Osteoblast (primary cell): ENCODE measurements at places on chromosomes 4 and X. TPM values are rescaled to one million over a fixed set of nuclear protein-coding genes. Genes with fewer than 3 reads are reported as not detected.
A peak's percentile ranks its signal among the peaks of the same experiment; 100 is the strongest.

- peak; percentile 71 for DNase-seq
- no peaks in the 10 kb centered on the region for H3K4me1 ChIP-seq
- H3K27ac ChIP-seq = no peak overlapping the region
- peaks cover 20% of the 10 kb centered on the region for H3K27me3 ChIP-seq
Observed at GRCh38 chrX:137430301-137430700, 135.6 kb upstream of the ZIC3 start.

Gene HELT
- total RNA-seq = not detected in 2 replicates

Gene GAGE12J
- not detected in 2 replicates for total RNA-seq

- H3K4me3 ChIP-seq = no peak overlapping the region
- peak overlapping the region; percentile 42 for H3K27ac ChIP-seq
- H3K27me3 ChIP-seq = no peaks in the 10 kb centered on the region
Observed at GRCh38 chr4:5524446-5525299, 183.7 kb downstream of the EVC2 start.

Gene DSPP
- not detected in 2 replicates for total RNA-seq

DNA sequence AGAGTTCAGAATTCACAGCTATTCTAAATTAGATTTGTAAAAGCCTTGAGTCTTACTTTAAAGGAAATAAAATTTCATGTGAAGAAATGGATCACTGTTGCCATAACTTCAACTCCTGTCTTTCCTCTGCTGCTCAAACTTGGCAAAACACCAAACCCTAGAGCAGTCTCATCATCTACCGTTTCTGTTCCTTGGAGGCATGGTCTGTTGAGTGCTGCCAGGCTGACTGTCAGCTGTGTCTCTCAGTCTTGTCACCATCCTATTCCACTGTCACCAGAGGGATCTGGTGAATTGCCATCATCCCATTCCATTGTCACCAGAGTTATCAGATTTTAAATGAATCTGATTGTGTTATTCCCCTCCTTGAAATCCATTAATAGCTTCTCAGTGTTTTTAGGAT, 55.6 kb downstream of the STIM2 start:
- no peak overlapping the region for H3K4me3 ChIP-seq
- H3K36me3 ChIP-seq = peaks cover 7% of the 10 kb centered on the region
- no peaks in the 10 kb centered on the region for H3K4me1 ChIP-seq
- H3K27ac ChIP-seq = no peak overlapping the region
- DNase-seq = no peak
- H3K27me3 ChIP-seq = no peaks in the 10 kb centered on the region

DNA sequence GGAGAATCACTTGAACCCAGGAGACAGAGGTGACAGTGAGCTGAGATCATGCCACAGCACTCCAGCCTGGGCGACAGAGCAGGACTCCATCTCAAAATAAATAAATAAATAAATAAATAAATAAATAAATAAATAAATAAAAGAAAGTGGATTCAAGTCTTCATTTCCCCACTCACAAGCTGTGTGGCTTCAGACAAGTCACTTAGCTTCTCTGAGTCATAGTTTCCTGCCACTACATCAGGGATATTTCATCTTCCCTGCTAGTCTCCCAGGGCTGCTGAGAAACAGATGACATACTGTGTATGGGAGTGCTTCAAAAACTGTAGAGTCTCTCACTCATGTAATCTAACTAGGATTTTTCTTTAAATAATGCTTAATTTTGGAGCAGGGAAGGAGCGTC, 37.2 kb downstream of the TBC1D9 start:
- no peak overlapping the region for H3K4me3 ChIP-seq
- peaks cover 18% of the 10 kb centered on the region for H3K4me1 ChIP-seq
- no peaks in the 10 kb centered on the region for H3K36me3 ChIP-seq

Gene KCTD8
- not detected in 2 replicates for total RNA-seq

DNA sequence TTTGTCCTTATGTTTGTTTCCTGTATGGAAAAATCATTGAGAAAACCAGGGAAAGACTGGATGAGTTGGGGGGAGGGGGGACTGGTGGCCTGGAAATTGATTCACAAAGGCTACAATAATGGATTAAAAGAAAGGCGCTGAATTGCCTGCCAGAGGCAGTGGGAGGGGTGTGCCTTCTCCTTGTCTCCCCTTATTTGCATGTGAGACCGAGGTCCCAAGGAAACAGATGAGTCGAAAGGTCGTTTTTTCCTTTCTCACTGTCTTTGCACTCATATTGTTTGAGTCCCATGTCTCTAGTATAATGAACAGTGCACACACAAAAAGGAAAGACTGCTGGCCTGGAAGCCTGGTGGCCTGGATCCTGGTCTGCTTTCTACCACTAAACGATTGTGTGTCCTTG, 86.6 kb upstream of the ZDHHC15 start:
- DNase-seq = no peak
- H3K4me3 ChIP-seq = no peak overlapping the region
- H3K36me3 ChIP-seq = no peaks in the 10 kb centered on the region
- no peak overlapping the region for H3K27ac ChIP-seq
- no peaks in the 10 kb centered on the region for H3K27me3 ChIP-seq

DNA sequence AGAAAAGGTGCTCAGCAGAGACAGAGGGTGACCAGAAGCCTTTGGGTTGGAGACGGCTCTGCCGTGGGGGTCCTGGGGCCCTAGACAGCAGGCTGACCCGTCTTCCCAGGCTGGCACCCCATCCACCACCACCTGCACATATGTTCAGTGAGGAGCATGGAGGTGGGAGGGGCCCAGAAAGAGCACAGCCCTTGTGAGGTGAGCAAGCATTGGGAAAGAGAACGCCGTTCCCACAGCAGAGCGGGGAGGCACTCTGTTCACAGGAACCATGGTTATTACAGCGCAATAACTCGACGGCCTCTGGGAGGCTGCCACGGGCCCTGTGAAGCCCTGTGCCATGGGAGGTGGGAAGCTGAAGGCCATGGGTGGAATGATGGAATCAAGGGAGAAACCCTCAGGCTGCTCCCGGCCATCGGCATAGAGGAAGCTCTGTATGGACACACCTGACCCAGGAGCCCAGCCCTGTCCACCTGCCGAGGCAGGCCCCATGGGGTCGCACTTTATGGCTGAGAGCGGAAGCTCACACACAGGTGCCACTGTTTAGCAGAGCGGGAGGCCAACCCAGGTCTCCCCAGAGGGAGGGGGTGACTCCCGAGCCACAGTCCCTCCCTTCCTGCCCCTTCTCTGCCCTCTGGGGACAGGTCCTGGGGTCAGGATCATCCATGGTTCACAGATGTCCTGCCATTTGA, 93.5 kb upstream of the AFAP1 start:
- no peaks in the 10 kb centered on the region for H3K36me3 ChIP-seq
- H3K27ac ChIP-seq = no peak overlapping the region
- peaks cover 12% of the 10 kb centered on the region for H3K4me1 ChIP-seq
- peak; percentile 65 for DNase-seq
- peaks cover 24% of the 10 kb centered on the region for H3K27me3 ChIP-seq

DNA sequence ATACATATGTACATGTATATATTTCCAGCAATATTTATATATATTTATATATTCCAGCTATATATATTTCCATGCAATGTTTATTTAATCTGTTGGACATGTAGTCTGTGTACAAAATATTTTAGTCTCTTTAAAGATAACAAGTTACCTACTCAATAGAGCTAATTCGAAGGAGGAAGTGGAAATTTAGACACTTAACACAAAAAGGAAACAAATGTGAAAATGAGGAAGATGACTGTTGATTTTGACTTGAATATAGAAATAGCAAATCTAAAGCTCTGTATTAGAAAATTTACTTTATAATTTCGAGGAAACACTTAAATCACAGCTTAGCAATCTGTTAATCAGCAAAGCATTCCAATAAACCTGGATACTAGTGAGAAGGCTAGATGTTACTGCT, 1064.4 kb downstream of the PCDH7 start:
- H3K36me3 ChIP-seq = no peaks in the 10 kb centered on the region
- H3K27me3 ChIP-seq = no peaks in the 10 kb centered on the region
- no peak overlapping the region for H3K4me3 ChIP-seq
- no peak overlapping the region for H3K27ac ChIP-seq
- no peaks in the 10 kb centered on the region for H3K4me1 ChIP-seq

- no peaks in the 10 kb centered on the region for H3K36me3 ChIP-seq
- H3K4me3 ChIP-seq = no peak overlapping the region
- H3K27ac ChIP-seq = no peak overlapping the region
- no peaks in the 10 kb centered on the region for H3K27me3 ChIP-seq
- no peak for DNase-seq
- no peaks in the 10 kb centered on the region for H3K4me1 ChIP-seq
Observed at GRCh38 chr4:102696758-102697157, 64.0 kb downstream of the MANBA start.

Gene CYBB
- 0.29 and 1.4 TPM in 2 replicates for total RNA-seq

DNA sequence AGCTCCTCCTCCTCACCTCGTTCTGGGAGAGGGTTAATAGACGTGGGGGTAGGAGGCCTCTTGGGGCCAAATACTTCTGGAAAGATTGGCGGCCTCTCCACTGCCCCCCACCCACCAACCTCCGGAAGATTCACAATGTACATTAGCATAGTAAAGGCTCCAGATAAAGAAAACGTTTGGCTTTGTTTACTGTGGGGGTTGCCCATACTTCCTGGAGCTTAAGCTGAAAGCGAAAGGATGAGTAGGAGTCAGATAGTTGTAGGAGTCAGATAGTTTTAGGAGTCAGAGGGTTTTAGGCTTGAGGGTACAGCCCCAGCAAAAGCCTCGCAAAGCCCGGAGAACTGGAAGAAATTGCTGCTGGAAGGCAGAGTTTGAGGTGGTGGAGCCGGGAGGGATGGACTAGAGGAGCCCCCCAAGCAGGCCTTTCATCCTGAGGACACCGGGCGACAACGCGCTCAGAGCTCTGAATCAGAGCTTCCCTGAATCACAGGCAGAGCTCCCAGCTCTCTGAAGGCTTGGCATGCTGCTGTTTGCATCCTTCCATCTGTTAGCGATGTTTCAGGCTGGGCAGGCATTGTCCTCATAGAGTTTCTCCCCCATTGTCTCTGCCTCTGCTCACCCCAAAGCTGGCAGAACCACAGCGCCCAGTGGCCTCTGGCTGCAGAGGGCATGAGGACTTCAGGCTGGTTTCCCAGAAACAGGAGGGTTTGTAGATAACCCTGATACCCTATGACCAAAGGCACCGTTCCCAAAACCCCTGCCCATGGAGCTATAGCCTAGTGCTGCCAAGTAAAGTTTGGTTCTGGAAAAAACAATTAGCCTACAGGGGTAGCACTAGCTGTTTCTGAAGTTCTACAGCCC, 280.7 kb downstream of the BCOR start:
- peak overlapping the region; percentile 57 for H3K27ac ChIP-seq
- H3K27me3 ChIP-seq = peaks cover 9% of the 10 kb centered on the region
- peak overlapping the region; percentile 49 for H3K4me3 ChIP-seq
- peaks cover 19% of the 10 kb centered on the region for H3K4me1 ChIP-seq

Gene RBM46
- not detected in 2 replicates for total RNA-seq

Gene MAGEA12
- not detected in 2 replicates for total RNA-seq

Gene NDP
- 0.36 and 0.59 TPM in 2 replicates for total RNA-seq

Gene SPANXA2
- 0.29 TPM in 1 of 2 replicates, not detected in the other for total RNA-seq

GRCh38 chrX:148380107-148380506, 120.3 kb upstream of the AFF2 start:
- H3K27me3 ChIP-seq = no peaks in the 10 kb centered on the region
- H3K4me3 ChIP-seq = no peak overlapping the region
- DNase-seq = no peak
- no peak overlapping the region for H3K27ac ChIP-seq
